NCI-H1048 (cell line): ENCODE measurements at places on chromosomes 16 and 17.

GRCh38 chr16:29738514-29738913 is 7.3 kb downstream of the C16orf54 start:
- no peak for DNase-seq

DNA sequence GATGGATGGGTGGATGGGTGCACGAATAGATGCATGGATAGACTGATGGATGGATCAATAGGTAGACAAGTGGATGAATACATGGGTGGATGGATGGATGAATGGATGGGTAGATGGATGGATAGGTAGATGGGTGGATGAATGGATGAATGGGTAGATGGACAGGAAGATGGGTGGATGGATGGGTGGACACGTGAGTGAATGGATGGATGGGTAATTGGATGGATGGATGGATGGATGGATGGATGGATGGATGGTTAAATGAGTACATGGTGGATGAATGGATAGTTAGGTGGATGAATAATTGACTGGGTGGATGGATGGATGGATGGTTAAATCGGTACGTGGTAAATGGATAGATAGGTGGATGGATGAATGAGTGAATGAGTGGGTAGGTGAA is 89.7 kb upstream of the ZNF469 start:
- DNase-seq: no peak

DNA sequence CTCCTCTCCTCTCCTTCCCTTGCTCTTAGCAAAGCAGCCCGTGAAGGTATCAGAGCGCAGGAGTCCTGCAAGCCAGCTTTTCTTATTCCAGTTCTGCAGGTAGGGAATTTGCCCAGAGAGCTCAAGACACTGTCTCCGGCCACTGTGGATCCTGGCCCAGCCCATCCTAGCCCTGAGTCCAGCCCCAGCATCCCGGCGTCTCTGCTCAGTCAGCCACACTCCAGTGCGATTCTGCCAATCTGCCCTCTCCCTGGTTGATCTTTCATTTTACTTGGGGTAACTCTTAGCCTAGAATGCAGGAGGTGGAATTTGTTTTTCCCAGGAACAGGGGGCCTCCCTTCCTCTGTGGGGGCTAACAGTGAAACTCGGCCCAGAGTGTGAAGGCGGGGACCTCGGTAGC is 176.9 kb upstream of the GSE1 start:
- no peak for DNase-seq

DNA sequence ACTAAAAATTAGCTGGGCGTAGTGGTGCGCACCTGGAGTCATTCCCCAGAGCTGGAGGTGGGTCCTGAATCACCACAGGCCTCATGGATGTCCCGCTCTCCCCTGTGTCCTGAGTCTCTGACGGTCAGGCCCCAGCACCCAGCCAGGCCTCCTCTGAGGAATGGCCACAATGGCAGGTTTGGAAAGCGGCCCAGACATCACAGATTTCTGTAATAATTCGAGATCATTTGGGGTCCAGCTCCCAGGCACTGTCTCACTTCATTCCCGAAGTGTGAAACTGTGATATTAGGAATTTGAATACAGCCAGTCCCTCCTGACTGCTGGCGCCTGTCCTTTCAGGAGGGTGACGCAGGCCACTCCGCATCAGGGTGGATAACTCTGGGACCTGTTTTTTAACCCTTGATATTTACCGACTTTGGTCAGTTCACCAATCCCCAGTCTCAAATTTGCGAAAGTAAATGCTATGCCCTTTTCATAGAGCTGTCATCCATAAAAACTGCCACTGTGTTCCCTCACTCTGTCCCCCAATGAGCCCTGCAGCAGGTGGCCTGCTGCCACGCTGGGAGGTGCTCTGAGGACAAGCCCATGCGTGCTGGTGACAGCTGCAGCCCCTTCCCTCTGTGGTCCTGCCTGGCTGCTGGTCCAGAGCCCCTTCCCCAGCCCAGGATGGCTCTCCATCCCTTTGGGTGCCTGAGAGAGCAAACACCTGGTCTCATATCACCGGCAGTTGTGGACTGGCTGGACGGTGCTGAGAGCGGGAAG is 28.3 kb upstream of the RPTOR start:
- DNase-seq: no peak

GRCh38 chr17:59669411-59669810 is 37.8 kb downstream of the PTRH2 start:
- DNase-seq: no peak

GRCh38 chr17:31015639-31016038 is 44.8 kb downstream of the RNF135 start:
- DNase-seq: no peak

- DNase-seq: no peak
These were observed 36.4 kb downstream of the CDK5R1 start for GRCh38 chr17:32523017-32523680.

DNA sequence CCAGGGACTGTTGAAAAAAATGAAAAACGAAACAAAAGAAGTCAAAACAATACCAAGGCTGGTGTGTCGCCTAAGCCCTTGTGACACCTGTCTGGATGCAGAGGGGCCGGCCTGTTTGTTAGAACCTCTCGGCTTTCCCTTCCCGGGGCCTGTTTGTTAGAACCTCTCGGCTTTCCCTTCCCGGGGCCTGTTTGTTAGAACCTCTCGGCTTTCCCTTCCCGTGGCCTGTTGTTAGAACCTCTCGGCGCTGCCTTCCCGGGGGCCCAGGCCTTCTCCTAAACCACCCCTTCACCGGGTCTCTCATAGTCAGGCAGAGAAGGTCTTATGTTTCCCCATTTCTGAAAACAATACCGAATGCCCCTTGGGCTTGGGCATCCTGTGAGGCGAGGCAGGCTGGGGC is 180.0 kb downstream of the BANP start:
- no peak for DNase-seq

DNA sequence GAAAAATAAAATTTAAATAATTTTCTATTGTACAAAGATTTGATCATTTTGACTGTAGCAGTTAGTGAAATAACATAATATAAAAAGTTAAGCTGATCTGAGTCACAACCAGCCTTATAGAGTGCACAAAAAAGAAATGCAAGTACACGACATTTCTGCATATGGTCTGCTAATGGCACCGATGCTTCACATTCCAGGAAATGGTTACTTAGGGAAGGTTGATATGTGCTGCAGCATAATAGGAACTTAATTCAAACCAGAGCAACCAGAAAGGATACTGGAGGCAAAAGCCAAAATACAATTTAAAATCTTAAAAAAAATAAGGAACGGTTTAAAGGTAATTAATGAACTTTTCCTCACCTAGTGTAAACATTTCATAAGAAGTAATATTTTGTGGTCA is 10.0 kb upstream of the CFDP1 start:
- no peak for DNase-seq

GRCh38 chr16:78931678-78932077 is 668.9 kb downstream of the MAF start:
- DNase-seq: no peak

- no peak for DNase-seq
These were observed 49.5 kb downstream of the FOXK2 start for GRCh38 chr17:82568997-82569393.

GRCh38 chr16:4703906-4704305 is 10.5 kb downstream of the NUDT16L1 start:
- no peak for DNase-seq

GRCh38 chr17:10316801-10317542 is 55.8 kb downstream of the MYH13 start:
- DNase-seq: no peak

DNA sequence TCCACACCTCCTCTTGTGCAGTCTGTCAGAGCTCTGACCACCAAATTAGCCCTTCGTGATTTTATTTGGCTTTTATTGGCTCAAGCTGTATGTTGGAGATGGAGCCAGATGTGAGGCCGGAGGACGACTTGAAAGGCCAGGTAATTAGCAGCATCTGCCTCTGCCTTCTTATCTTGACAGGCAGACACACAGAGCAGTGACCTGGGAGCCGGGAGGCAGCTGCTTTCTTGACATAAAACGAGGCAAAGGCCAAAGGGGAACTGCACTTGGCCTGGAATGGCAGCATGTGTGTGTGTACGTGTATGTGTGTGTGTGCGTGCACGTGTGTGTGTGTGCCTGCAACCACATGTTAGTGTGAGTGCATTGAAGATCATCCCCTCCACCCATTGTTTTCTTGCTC is 56.9 kb upstream of the BRD7 start:
- no peak for DNase-seq

DNA sequence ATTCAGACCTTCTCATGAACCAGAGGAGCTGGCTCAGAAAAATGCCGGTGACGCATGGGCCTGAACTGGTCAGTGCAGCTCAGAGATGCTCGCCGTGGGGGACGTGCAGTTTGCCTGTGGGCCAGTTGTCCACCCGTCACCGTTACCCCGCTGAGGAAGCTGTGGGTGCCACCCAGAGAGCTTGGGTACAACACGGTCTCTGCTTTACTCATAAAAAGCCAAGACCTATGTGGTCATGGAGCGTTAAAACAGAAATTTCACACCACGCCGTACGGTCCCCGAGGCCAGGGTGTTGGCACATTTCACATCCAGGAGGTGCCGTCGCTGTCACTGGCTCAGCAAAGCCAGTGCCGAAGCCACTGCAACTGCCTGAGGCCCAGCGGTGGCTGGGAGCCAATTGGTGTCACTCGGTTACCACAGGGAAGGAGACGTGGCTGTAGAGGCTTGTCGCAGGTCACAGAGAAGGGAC is 120.9 kb downstream of the METRNL start:
- no peak for DNase-seq
